AG04449 (cell line): ENCODE measurements at places on chromosomes 7 and 10.
A peak's percentile ranks its signal among the peaks of the same experiment; 100 is the strongest.

- DNase-seq = no peak
Measured at GRCh38 chr7:72080865-72081510, 331.1 kb downstream of the CALN1 start.

GRCh38 chr10:101545898-101546297, 42.2 kb downstream of the POLL start:
- DNase-seq = no peak

- no peak for DNase-seq
Measured at GRCh38 chr7:157352516-157352915, 15.7 kb downstream of the DNAJB6 start.

GRCh38 chr7:26365077-26365900, 73.6 kb downstream of the SNX10 start:
- peak; percentile 14 for DNase-seq

DNA sequence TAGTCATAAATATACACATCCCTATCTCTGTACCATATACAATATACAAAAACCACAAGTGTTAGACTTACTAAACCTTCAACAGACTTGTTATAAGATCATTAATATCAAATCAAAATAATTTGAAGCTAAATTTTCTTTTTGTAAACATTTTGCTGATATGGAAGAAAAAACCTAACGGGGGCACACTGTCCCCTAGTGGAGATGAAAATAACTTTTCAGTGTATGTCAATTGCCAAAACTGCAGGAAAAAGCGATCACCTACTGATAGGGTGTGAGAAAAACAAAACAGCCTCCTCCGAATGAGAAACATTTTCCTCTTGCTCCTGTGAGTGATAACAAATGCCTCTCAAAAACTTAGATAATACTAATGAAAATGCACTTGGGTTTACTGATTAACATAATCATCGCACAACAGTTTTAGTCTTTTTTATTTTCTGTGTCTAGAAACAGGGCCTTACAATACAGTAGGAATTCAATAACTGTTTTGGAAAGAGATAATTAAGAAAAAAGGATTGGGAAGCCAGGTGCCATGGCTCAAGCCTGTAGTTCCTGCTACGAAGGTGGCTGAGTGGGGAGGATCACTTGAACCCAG, 322.7 kb downstream of the CRPPA start:
- no peak for DNase-seq

GRCh38 chr7:92765725-92766124, 70.6 kb downstream of the CDK6 start:
- no peak for DNase-seq

GRCh38 chr7:92333866-92334265, 88.1 kb downstream of the ANKIB1 start:
- peak; percentile 10 for DNase-seq

DNA sequence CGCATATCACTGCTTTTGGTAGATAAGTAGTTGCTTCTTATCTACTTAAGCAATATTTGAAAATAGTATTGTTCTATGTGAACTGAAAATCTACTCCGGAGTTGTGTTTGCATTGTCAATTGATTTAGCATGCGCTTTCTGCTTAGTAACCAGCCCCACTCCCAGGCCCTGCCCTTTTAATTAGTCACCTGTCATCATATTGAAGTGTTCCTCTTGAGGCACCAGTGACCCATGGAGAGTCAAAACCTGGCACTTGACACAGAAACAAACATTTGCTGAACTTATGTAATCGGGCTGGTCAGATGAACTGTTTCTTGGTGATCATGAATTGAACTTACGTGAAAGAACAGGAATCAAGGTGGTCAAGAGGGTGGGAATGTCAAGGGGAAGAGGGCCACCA, 27.8 kb upstream of the CDHR3 start:
- no peak for DNase-seq

GRCh38 chr10:63286754-63287264, 153.7 kb downstream of the NRBF2 start:
- DNase-seq = no peak

DNA sequence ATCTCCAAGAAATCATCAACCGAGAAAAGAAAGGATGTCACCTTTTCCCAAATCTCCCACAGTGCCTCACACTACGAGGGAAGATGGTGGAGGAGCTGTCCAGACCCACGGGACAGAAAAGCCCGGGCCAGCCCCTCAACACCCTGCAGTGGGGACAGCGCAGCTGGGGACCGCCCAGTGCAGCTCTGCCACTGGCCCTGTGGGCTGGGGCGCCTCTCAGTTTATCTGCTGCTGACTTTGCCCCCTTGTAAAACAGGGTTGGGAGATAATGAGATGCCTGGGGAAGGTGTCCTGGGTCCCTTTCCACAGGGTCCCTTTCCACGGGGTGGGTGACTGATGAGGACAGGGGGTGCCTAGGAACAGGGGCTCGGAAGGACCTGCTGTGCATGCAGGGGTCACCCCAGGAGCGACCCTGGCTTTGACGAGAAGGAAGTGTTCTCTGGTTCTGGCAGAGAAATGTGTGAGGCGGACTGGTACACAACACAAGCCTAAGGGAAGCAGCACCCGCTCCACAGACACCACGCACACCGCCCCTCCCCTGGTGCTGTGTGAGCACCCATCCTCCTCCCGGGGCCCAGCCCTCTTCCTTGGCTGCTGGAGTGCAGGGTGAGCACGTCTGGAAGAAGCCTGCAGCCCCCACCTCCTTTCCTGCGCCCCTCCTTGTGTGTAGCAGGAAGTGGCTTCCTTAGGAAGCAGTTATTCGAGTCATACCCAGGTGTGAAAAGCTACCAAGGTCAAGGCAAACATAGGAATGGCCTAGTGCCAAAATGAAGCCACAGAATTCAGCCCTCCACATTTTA, 339.9 kb downstream of the DNAJB6 start:
- DNase-seq = no peak

DNA sequence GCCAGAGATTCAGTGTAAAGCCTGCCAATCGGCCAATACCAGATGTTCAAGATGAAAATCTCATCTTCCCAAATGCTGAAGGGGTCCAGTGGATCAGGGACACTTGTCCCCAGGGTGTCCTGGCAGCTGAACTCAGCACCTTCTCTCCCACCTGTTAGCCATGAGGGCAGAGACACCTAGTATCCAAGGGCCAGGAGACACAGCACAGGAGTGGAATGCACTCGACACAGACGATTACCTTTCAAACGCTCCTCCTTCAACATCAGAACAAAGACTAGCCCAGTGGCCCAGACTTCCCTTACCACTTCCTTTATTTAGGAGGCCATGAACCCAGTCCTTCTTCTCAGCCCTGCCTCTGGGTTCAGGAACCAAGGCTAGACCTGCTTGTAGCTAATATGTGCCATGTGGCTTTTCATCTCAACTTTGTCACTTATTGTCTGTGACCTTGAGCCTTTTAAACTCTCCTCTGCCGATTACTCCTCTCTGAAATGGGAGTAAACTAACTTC, 180.3 kb upstream of the PLXNA4 start:
- DNase-seq = no peak

GRCh38 chr10:101008823-101009423, 9.3 kb downstream of the LZTS2 start:
- no peak for DNase-seq

DNA sequence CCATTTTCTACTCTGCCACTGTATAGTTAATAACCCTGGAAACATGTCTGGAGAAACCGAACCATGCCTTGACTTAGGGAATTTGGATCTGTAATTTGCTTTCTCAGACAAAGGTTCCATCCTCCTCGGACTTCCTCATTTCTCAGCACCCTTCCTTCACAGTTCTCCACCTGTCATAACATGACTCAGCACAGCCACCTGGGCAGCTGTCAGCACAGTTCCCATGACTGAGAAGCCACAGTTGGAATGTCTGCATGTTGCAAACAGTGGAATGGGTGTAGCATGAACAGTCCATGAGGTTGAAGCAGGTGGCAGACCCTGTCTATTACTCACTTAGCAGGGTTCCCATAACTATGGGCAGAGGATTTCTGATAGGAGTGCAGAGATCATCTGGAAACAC, 634 bp upstream of the OR9A4 start:
- no peak for DNase-seq

DNA sequence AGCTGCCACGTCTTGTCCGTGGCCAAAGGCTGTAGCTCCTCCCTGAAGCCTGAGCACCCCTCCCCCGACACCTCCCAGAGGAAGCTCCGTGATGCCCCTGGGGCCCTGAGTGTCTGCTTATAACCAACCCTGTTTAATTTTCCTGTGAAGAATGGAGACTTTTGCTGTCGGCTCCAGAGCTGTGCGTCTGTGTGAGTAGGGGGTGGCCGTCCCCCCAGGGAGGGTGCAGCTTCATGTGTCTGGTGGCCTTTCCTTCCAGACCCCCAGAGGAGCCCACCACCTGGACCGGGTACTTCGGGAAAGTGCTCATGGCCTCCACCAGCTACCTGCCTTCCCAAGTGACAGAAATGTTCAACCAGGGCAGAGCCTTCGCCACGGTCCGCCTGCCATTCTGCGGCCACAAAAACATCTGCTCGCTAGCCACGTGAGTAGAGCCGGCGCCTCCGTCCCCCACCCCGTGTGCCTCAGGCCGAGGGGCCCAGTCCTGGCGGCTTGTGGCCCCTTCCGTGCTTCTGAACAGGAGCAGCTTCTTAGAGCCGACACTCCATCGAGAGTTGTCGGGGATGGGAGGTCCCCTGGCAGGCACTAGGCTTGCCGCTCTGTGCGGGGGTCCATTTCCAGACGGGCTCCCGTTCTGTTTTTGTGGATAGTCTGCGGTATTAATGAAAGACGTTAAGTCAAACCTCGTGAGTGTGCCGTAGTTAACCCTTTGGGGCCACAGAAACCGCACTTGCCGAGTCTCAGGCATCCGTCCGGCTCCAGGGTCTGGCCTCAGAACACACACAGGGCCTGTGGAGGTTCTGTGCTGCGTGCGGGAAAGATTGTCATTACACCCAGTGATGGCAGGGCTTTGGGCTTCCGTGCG, 37.1 kb downstream of the WIPI2 start:
- DNase-seq = no peak

DNA sequence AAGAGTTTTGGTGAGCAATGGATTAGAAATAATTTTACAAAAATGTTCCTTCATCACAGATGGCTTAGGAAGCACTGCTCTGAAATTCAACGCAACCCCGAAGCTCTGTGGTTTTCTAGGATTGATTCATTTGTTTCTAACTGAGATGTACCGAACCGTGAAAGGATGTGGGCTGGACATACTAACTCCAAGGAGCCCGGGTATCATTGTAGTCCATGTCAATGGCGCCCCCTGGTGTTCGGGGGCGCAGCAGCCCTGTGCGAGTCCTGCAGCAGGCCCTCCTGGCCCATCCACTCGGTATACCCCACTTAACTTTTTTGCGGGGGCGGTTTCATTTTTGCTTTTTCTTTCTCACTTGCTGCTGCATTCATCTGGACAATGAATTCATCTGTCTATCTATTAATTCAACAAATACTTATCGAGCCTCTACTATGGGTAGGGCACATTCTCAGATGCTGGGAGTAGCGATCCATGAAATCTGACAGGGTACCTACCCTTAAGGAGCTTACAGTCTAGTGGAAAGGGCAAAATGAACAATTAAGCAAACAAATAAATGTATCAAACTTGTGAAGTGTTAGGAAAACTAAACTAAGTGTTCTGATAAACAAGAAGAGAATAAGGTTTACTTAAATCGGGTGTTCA, 25.2 kb upstream of the ITPRID1 start:
- no peak for DNase-seq

DNA sequence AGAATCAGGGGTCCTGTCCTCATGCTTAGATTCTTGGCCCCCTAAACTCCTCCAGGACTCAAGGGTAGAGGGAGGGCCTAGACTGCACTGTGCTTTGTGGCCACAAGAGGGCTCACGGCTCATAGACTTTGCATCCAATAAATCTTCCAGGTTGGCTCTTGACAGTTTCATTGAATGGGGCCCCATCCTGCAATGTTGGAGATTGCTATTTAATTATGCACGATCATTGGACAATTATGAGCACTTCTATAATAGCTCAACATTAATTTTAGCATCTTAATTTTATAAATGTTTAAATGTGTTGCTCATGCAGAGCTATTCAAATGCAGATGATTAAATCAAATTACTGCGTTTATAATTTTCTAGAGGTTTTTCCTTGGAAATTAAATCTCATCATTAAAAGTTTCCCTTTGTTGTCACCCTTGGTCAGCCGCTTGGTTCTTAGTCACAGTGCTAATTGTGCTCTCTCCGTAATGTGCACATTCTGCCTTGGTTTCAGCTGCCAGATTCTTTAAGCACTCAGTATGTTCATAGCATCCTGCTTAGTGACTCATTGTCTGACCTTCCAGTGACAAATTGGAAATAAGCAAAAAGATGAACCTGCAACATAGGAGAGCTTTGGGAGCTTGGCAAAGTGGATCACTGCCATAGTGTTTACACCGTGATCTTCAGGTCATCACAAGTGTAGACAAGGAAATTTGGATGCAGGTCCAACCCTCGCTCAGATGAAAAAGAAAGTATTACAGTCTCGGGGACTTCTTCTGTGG, 33.4 kb upstream of the PLPP4 start:
- no peak for DNase-seq

- peak; percentile 96 for DNase-seq
Measured at GRCh38 chr7:2757904-2758672, 70.1 kb downstream of the AMZ1 start.

- DNase-seq = no peak
Measured at GRCh38 chr7:113722006-113722405, 196.8 kb downstream of the PPP1R3A start.

DNA sequence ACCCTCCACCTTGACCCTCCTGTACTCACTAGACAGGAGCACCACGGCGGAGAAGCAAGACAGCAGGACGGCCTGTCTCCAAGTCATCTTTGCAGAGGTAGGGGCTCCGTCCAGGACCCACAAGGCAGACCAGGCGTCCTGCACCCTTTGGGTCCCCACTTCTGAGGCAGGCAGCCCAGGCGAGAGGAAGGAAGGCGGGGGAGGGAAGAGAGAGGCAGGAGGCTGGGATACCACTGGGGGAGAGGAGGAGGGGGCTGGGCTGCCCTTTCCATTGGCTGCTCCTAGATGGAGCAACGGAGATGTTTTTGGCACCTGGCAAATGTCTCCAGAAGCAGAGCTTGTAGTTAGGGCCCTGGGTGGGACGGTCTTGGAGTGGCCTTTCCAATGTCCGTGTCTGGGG, at the start of gene UCMA:
Gene UCMA (minus strand): TSS at position 203 of the 400 bp plus-strand sequence. CDS start 116 bp downstream, at position 87.
- no peak for DNase-seq

GRCh38 chr10:93600446-93601145, 439 bp downstream of the RBP4 start:
- no peak for DNase-seq

DNA sequence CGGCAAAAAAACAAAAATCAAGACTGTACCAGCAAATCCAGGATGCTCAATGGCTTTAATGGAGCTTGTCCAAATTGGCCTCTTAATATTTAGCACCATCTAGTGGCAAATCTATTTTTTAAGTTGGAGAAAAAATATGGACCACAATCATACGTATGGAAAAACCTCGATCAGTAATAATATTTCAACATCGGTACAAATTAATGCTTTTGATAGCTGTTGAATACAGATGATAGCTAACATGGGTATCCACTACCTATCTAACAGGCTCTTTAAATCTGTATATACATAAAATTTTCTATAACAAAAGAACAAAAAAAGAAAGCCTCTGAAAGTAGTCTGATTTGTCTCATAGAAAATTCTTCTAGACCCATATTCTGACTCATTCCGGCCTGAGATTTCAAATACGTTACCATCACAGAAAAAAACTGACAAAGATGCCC, 29.2 kb downstream of the COA1 start:
- DNase-seq = no peak
